Hepatocyte (in vitro differentiated cells): ENCODE measurements at places on chromosomes 5 and 9. TPM values are rescaled to one million over a fixed set of nuclear protein-coding genes. Genes with fewer than 3 reads are reported as not detected.

DNA sequence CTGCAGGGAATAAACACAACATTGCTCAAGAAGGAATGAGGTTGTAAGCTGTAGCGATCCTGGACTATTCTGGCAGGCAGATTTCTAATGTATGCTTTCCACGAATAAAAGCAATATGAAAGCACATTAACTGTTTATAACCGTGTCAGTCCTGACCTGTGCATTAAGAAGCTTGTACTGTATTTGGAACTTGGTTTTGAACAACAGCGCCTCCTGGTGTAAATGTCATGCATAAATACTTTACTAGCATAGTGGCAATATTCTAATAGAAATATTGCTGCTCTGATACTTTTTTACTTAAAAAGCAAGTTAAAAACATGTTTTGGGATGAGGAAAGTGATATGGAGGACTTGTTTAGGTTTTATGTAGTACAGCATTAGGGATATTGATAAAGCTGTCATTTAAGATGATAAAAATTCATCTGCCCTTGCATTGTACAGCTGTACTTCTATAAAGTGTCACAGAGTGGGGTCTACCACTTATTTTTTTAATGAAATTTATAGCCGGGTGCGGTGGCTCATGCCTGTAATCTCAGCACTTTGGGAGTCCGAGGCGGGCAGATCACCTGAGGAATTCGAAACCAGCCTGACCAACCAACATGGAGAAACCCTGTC, 70.7 kb upstream of the GNE start:
- DNase-seq: peak; percentile 80

PPP1R26 gene
- 9.1 and 15.0 TPM in 2 replicates for polyA plus RNA-seq

GRCh38 chr5:1657161-1657741, 133.5 kb upstream of the LPCAT1 start:
- no peak for DNase-seq

GRCh38 chr5:172773481-172774469, 2.8 kb upstream of the DUSP1 start:
- peak; percentile 29 for DNase-seq

DNA sequence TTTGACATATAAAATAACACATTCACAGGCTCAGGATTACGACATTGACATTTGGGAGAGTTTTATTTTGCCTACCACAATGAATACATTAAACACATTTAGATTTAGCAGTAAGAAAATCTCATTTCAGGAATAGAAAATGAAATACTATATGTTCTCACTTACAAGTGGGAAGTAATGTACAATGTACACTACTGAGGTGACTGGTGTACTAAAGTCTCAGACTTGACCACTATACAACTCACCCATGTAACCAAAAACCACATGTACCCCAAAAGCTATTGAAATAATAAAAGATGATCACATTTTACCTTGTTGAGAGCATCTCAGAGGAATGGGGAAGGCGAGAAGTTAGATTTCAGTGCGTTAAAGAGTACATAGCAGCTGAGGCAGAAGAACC, 1202.4 kb upstream of the SEMA6A start:
- DNase-seq: no peak

FAM163B gene
- 0.35 TPM in 1 of 2 replicates, not detected in the other for polyA plus RNA-seq

DNA sequence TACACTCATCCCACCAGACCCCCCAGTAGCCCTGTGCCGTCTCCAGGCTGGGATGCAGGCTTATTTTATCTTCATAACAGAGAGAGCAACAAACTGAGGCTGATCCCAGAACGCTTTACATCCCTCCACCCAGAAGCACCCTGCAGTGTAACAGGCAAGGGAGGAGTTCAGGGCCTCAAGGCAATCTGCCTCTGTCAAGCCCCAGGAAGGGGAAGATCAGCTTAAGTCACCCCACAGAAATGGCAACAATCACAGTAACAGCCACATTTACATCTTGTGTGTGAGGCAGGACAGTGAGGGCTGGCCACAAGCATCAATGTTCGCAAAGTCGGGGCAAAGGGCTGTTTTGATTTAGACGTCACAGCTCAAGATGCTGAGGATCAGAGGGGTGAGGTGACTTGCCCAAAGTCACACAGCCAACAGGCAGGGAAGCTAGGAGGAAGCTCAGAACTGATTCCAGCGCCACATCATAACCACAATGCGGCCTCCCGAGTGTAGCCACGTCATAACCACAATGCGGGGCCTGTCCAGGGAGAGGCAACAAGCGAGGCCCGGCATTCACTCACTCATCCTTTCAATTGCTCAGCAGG, 14.4 kb downstream of the STK10 start:
- DNase-seq: no peak

DMRT2 gene
- not detected in 2 replicates for polyA plus RNA-seq

- DNase-seq: no peak
These were observed 157.2 kb upstream of the RETREG1 start for GRCh38 chr5:16773991-16774390.

DNA sequence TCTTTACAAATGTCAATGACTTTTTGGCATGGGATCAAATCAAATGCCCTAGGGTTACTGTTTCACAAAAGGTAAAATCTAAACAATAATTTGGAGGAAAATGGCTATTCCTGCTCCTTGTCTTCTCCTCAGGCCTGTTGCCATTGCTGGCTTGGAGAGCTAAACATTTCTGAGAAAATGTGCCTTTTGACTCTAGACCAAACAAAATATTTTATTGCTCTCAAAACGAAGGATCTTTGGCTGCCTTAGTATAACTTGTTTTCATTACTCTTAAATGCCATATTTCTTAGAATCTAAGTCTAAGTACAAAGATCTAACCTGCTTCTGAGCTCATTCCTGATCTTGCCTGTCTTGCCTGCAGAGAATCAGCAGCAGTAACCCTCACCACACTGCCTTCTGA, 116.6 kb downstream of the MUSK start:
- no peak for DNase-seq

DNA sequence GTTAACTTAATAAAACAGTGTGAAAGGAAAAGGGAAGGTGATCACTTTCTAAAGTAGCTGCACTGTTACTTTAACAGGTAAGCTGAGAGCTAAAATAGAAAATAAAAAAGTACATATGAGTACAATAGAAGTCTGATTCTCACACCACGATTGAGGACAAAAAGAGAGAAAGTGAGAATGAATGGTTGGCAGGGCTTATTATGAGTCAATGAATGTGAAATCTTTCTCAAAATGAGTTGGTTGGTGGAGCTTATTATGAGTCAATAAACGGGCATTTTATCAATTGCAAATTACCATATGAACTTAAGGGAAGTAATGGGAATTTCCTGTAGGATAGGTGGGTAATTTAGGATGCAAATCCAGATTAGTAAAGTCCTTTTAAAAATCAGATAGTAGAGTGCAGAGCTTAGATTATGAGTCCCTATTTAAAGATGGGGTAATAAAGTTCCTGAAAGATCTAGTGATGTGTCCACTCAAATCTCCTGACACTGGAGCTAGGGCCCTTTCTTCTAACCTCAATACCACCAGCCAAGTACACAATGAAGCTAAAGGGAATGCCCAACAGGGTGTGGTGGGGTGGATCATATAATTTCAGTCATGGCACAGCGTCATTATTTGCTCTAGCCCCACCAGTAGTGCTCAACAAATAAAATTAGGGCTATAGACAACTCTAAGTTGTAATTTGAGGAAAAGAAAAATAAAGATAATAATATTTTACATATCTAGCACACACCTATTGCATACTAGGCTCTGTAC, 21.1 kb upstream of the TLR4 start:
- DNase-seq: no peak

GRCh38 chr5:54944364-54944763, 41.0 kb downstream of the ESM1 start:
- DNase-seq: peak; percentile 27

GRCh38 chr9:76690246-76690972, 73.8 kb upstream of the PCA3 start:
- no peak for DNase-seq

DNA sequence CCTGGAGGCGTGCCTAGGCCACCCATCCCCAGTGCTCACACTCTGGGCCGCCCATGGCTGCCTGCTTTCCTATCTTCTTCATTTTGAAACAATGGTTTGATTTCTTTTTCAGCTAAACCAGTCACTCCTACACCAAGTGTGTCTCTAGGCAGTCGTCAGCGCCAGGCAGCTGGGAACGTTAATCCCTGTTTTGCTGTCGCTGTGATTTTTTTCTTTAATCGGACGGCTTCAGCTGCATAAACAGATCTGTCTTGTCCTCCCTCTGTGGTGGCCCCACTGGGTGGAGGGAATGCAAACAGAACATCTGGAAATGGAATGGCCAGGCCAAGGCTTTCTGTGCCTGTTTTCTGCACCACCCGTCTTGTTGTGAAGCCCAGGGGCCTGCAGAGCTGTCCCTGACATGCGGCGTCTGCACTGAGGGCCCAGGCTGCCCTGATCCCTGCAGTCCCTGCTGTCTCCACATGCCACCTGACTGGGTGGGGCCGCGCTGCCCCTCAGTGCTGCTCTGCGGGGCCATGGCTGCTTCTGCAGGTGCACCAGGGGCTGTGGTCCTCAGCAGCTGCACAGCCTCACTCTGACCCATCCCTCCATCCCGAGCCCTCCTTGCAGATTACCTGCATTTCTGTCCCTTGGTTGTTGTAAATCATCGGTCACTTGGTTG, 51.5 kb downstream of the WNK2 start:
- DNase-seq: peak; percentile 25

DNA sequence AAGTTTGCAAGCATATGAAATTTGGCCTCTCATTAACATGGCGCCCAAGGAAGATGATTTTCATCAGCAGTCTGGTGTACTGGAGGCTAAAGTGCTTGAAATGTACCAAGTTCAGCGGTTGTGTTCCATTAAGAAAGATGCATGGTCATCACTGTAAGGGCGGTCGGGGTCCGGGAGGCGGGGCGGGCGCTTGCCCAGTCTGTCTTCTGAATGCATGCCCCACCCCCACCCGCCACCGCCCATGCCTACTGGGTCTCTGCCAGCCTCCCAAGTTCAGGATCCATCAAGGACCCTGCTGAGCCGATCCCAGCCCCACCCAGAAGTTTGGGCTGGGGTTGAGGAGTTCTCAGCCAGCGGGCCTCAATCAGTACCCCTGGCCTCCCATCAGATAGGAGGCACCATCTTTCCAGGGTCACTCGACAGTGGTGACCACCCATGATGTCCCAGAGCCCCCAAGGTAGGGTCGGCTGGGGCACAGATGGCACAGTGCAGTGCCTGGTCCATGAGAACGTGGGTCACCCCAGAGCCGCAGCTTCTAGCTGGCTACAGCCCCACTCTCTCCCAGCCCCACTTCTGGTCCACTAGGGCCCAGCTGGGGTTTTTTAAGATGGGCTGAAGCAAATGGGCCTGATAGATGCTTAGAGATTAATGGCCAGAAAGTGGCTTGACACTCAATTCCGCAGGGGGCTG, 24.4 kb upstream of the PRDM12 start:
- DNase-seq: no peak

- DNase-seq: no peak
These were observed 30.6 kb downstream of the GFRA3 start for GRCh38 chr5:138243794-138244193.

CDO1 gene
- 8.4 and 17.5 TPM in 2 replicates for polyA plus RNA-seq

- DNase-seq: peak; percentile 26
These were observed 857 bp downstream of the FAM169A start for GRCh38 chr5:74865256-74865803.

DNA sequence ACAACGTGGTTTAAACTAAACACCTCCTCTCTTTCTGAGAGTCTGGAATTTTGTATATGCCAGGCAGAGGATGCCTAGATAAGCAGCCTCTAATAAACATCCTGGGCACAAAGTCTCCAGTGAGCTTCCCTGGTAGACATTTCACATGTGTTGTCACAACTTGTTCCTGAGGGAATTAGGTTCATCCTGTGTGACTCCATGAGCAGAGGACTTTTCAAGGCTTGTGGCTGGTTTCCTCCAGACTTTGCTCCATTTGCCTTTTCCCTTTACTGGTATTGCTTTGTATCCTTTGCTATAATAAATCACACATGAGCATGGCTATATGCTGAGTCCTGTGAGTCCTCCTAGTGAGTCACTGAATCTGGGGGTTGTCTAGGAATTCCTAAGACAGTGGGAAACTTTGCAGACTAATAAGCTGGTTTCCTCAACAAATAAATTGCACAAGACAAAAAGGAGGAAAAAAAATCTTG, 77.4 kb downstream of the NR2F1-AS1 start:
- peak; percentile 11 for DNase-seq

ADRA1B gene
- polyA plus RNA-seq: 3.5 and 3.8 TPM in 2 replicates

DNA sequence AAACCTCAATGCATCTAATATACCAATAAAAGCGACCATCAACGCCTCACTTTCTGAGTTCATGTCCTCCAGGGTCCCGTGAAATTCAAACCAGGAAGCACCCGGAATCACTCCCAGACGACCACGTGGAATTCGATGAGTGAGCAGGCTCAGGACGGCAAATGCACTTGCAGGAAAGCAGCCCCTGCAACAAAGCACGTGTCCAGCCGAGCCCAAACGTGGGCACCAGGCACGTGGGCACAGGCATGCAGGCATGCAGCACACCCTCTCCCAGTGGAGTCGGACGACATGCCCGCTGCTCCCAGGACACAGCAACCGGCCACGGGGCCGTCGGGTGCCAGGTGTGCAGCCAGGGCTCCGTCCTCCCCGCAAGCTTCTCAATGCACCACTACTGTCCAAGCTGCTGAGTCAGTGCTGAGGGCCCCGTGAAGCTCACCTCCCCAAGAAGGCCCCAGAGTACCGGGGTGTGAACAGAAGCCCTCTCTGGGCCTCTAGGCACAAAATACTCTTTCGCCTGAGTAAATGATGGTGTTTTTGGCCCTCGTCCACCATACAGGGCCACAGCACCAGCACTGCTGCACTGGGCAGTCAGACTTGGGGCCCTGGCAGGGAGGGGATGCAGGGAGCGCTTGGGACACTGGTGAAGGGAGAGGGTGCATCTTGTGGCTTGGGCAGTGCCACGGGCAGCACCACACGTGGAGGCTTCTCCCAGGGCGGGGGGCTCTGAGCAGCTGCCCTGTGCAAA, 87.6 kb downstream of the VAV2 start:
- no peak for DNase-seq

DRD1 gene
- 0.25 and 0.33 TPM in 2 replicates for polyA plus RNA-seq

DNA sequence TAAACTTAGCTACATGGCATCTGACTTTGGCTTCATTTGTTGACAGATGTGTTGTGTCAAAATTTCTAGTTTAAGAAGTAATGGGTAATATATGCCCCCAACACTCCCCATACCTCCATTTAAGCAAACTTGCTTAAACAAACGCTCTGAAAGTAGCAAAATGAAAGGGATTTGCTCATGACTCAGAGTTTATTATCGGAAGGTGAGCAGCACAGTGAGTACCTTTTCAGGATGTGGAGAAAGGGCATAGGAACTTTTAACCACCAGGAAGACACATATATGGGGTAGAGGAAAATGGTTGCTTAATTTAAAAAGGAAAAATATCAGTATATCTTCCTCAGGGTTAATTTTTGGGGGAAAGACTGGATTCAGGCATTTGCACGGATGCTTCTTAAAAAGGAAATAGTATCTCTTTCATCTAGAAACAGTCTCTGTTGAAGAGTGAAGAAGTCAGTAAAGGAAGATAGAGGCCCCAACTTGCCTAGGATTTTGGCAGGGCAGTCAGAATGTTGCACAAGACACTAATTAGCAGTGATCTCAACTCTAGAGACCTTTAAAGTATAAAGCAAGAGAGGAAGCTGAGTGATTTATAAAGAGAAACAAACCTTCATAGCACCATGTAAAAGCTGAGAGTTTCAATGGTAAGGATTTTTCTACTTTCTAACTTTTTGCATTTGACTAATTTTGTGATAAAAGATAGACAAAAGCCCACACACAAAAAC, 155.1 kb downstream of the TRIO start:
- DNase-seq: no peak

- no peak for DNase-seq
These were observed 232.0 kb downstream of the RFK start for GRCh38 chr9:76162086-76162730.

SLIT3 gene
- polyA plus RNA-seq: 96.7 and 104 TPM in 2 replicates

GRCh38 chr9:127941062-127941960, 3.7 kb upstream of the DPM2 start:
- no peak for DNase-seq

- no peak for DNase-seq
These were observed 144.0 kb downstream of the DTWD2 start for GRCh38 chr5:118844351-118844750.
